Stimulated activated CD8-positive, alpha-beta memory T cell treated with anti-CD3 and anti-CD28 coated beads, Interleukin-4, amount 100 ng/mL, for 1 hour (primary cell): ENCODE measurements at places on chromosomes 16 and 17.

GRCh38 chr17:57682701-57683100 lies 62.4 kb downstream of the CCDC182 start:
- DNase-seq = no peak

DNA sequence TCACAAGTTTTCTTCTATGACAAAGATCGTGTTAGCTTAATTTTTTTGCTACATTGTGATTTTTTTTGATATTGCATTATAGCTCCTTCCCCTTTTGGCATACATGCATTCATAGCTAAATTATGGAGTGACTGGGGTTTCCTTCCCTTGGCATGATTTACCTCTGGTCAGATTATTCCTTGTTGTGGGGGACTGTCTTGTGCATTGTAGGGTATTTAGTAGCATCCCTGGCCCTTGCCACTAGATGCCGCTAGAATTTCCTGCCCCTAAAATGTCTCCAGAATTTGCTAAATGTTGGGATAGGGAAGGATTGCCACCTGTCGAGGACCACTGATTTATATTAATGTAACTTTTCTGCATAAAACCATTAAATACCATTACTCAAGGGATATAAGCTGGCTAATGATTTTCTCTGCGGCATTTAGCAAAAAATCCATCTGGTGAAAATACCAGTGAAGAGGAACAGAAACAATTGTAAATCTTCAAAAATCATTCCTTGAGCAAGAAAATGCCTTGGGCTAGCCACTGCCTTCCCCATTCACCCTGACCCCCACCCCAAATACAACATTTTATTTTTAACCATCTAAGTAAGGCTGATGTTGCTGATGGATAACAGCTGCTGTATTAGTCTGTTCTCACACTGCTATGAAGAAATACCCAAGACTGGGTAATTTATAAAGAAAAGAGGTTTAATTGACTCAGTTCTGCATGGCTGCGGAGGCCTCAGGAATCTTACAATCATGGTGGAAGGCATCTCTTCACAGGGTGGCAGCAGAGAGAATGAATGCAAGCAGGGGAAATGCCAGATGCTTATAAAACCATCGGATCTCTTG lies 195.2 kb downstream of the MAP2K6 start:
- no peak for DNase-seq

DNA sequence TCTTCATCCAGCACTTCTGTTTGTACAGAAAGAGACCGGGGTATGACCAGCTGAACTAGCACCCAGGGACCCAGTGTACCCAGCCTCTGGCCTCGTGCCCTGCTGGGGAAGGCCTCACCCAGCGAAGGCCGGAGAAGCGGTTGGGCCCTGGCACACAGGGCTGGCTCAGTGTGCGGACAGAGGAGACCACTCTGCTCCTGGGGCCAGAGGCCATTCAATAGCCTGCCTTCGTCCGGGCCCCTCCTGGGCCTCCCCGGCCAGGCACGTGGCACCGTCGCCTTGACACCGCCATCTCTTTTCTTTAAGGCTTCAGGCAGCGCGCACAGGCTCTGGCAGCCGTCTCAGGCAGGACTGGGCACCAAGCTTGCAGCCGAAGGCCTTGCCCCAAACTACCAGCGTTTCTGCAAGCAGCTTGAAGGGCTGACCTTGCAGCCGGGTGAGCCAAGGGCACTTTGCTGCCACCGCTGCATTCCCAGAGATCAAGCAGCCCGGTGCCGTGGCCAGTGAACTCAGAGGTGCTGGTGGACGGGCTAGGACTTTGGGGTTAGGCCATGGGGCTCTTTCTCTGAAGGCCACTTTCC lies 8.0 kb downstream of the TAX1BP3 start:
- DNase-seq = no peak

- no peak for DNase-seq
Observed at GRCh38 chr17:58307468-58308172, 21.0 kb downstream of the TSPOAP1 start.

- DNase-seq = no peak
Observed at GRCh38 chr17:6695565-6695964, 17.6 kb downstream of the SLC13A5 start.
